Left ventricle myocardium inferior (tissue), 1 donor: ENCODE measurements at places on chromosomes 16 and 17. TPM values are rescaled to one million over a fixed set of nuclear protein-coding genes. Genes with fewer than 3 reads are reported as not detected.

GRCh38 chr16:49809062-49809461, 46.9 kb downstream of the ZNF423 start:
- DNase-seq = no peak

Gene GNG13
- total RNA-seq = not detected

DNA sequence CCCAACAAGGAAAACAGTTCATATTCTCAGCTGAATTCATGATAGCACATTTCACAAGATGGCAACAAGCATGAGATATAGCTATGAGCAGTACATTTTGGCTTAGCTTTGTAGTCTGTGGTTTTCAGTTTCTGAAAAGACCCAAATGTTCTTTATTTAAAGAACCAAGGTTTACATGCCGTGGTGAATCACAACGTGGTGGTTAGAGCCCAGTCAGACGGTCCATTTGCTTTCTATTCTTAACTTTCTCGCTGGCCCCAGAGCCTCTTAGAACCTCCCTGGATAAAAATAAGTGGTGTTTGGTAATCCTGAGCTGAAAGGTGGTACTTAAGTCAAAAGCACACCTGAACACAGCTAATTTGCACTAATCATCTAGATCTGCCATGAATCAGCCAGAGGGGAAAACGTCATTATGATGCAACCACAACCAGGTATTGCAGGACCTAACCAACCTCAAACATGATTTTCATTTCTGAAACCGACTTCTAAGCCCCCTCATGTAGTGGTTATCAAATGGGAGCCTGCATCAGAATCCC, 18.6 kb upstream of the HAPSTR1 start:
- DNase-seq = no peak

GRCh38 chr17:45871718-45872117, 22.6 kb upstream of the MAPT start:
- no peak for DNase-seq

Gene PHOSPHO1
- 0.52 TPM for total RNA-seq

GRCh38 chr17:42431758-42432161, 8.7 kb upstream of the CAVIN1 start:
- DNase-seq = no peak

GRCh38 chr16:11047057-11047456, 102.7 kb downstream of the CLEC16A start:
- no peak for DNase-seq

- peak; percentile 60 for DNase-seq
These were observed 138.7 kb upstream of the RPH3AL start for GRCh38 chr17:491086-492021.

Gene ADORA2B
- 0.55 TPM for total RNA-seq

Gene IL21R
- 0.05 TPM for total RNA-seq

Gene MT4
- not detected for total RNA-seq

Gene XAF1
- total RNA-seq = 18.6 TPM

Gene CLCN7
- total RNA-seq = 45.3 TPM

DNA sequence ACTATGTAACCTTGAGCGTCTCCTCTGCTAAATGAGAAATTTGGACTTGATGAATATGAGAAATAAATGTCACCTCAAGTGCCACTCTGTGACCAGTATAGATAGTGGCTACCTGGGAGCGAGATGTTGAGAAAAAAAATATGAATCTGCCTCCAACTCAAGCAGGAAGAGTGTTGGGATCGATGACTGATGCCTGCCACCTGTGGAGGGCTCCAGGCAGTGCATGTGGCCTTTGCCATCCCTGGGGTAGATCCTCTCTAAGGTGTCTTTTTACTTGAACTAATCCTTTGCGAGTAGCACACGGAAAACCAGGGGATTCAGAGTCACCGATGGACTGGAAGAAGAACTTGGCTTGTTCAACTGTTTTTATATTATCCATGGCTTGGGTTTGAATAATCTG, 9.4 kb downstream of the CCDC182 start:
- no peak for DNase-seq

Gene NOXO1
- not detected for total RNA-seq

Gene WFDC1
- 1.3 TPM for total RNA-seq
